ENCODE measurements at places on chromosomes 1 and 21.

DNA sequence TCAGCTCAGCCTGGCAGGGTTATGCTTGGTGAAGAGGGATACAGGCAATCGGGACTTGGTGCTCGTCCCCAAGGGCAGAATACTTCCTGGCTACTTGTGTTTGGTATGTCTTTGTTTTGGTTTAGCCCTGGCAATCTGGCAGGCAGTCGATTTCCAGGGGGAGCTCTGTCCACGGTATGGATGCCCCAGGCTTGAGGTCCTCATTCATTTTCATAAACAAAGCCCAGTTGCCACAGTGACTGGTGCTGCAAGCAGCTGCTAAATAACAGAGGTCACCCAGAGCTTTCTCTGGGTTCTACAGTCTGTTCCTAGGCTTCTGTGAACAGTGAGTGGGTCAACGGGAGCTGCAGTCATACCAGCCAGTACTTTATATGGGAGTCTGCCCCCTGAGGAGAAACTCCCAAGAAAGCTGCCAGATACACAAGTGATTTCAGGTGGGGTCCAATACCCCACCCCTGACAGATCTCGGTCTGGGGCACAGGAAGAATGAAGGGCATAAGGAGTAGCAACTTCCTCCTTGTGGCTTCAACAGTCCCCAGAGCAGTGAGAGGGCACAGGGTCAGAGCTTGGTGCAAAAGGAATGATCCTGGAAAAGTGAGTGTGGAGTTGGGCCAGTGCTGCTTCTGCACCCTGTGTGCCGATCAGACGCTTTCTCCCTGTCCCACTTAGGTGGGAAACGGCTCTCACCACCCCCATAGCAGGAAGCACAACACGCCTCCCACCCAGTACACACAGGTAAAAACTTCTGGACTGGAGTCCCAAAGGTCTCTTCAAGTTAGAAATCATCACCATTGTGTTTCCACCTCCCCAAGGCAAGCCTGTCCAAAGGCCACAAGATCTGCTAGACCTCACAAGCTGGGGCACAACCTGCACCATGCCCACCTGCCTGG is 55.5 kb downstream of the TGFBR3 start:
- DNase-seq = no peak

DNA sequence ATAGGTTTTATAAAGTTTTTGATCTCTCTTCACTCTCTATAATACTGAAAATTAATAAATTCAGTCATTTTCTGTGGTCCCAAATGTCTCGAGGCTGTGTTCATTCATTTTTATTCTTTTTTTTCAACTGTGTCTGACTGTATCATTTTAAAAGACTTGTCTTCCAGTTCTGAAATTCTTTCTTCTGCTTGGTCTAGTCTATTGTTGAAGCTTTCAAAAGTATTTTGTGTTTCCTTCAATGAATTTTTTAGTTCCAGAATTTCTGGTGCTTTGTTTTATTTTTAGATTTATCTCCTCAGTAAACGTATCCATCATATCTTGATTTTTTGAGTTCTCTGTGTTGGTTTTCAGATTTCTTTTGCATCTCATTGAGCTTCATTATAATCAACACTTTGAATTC is 161.0 kb upstream of the CHRM3 start:
- no peak for DNase-seq

GRCh38 chr1:119372503-119373086 is 4.0 kb downstream of the HAO2 start:
- no peak for DNase-seq

DNA sequence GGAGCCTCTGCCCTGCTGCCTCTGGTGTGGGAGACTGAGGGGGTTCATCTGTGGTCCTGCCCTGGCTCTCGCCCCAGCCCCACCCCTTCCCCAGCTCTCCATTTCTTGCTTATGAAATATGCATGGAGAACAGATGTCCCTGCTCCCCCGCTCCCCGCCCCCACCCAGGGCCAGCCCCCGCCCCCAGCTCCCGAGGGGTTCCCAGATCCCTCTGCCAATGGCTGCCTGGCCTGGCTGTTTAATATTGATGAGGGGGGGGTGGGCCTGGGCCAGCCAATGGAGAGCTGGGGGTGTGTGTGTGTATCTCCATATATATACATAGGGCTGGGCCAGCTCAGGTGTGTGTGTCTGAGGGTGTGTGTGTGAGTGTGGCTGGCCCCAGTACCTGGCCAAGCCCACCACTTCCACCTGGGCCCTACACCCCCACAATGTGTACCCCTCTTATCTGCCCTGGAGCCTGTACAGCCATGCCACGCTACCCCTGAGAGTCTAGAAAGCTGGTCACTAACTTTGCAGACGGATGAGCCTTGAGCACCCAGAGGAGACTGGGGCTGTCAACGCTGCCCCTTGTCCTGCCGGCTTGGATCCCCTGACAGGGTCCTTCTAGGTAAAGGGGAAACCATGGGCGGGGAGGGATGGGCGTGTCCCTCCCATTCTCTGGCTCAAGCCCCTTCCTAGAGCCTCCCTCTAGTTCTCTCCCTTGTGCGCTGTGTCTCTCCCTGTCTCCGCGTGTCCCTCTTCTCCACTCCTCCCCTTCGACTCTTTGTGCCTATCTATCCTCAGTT is at the start of gene NHLH1:
TSS of gene NHLH1 (plus strand) at position 341 of the 785 bp plus-strand sequence. CDS start 3,661 bp downstream, outside the sequence.
- DNase-seq = no peak

GRCh38 chr1:119003413-119004128 is 15.4 kb upstream of the TBX15 start:
- DNase-seq = no peak

Data from SK-N-MC (cell line).